Spleen (tissue), 13 donors: ENCODE measurements at places on chromosomes 4 and X. TPM values are rescaled to one million over a fixed set of nuclear protein-coding genes. Genes with fewer than 3 reads are reported as not detected.

The MAGED4 gene
- 0.61 TPM for polyA plus RNA-seq

The SPANXN1 gene
- polyA plus RNA-seq = not detected

The GABRE gene
- 1.8 TPM for polyA plus RNA-seq

The XAGE5 gene
- polyA plus RNA-seq = not detected

The SORBS2 gene
- 10.8 TPM for polyA plus RNA-seq

DNA sequence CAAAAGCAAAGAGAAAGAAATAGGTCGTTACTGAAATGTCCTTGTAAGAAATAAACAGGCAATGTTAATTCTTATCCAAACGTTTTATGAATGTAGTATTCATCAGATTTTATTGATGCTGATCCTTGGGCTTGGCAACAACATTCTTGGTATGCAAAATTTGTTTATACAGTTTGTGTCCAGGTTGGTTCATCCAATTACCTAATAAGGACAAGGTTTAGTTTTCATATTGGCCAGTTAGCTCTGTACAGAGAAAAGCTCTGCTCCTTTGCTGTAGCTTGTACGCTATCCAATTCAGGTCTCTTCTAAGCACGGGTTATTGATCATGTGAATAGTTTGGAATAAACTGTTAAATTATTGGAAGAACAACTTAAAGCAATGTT is 14.4 kb upstream of the CCNG2 start:
- H3K4me3 ChIP-seq = no peak overlapping the region
- H3K4me1 ChIP-seq = peaks cover 20% of the 10 kb centered on the region
- H3K27ac ChIP-seq = no peak overlapping the region
- no peaks in the 10 kb centered on the region for H3K27me3 ChIP-seq
- no peaks in the 10 kb centered on the region for H3K36me3 ChIP-seq
- DNase-seq = no peak

- no peaks in the 10 kb centered on the region for H3K27me3 ChIP-seq
- no peak overlapping the region for H3K4me3 ChIP-seq
- H3K27ac ChIP-seq = no peak overlapping the region
- H3K4me1 ChIP-seq = no peaks in the 10 kb centered on the region
- no peak for DNase-seq
- H3K36me3 ChIP-seq = no peaks in the 10 kb centered on the region
Measured at GRCh38 chr4:20506827-20507226, 193.4 kb upstream of the PACRGL start.

DNA sequence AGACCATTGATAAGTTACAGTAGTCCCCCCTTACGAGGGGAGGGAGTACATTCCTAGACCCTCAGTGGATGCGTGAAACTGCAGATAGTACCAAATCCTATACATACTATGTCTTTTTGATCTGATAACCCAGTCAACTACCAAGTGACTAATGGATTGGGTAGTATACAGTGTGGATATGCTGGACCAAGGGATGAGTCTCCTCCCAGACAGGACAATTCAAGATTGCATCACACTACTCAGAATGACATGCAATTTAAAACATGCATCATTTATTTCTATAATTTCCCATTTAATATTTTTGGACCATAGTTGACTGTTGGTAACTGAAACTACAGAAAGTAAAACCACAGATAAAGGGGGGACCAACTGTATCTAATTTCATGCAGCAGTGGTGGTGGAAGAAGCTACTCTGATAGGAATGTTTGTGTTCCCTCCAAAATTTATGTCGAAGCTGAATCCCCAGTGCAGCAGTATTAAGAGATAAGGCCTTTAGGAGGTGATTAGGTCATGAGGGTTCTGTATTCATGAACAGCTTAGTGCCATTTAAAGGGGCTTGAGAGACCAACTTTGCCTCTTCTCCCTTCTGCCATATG is 11.9 kb downstream of the HADH start:
- H3K27ac ChIP-seq = no peak overlapping the region
- DNase-seq = no peak
- no peak overlapping the region for H3K4me3 ChIP-seq
- H3K4me1 ChIP-seq = no peaks in the 10 kb centered on the region
- H3K36me3 ChIP-seq = peaks cover 11% of the 10 kb centered on the region
- H3K27me3 ChIP-seq = no peaks in the 10 kb centered on the region

- no peak for DNase-seq
- H3K36me3 ChIP-seq = no peaks in the 10 kb centered on the region
- H3K4me3 ChIP-seq = no peak overlapping the region
- H3K27ac ChIP-seq = peak overlapping the region; percentile 83
- no peaks in the 10 kb centered on the region for H3K27me3 ChIP-seq
Measured at GRCh38 chr4:73730867-73731266, 9.5 kb upstream of the CXCL8 start.

DNA sequence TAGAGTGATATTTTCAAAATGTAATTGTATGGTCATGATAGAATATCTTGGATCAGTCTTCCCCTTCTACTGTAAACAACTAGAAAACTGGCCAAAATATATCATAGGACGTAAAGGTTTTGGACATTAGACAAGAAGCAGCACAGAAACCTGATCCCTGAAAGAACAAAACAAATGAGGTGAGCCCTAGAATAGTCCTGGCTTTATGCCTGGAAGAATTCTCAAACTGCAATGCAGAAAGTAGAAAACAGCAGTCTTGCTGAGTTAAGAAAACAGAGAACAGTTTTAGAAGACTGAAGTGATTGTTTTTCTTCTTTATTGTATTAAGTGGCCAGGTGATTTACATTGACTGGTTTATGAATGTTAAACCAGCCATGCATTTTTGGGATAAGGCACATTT is 19.5 kb downstream of the NSUN7 start:
- no peak overlapping the region for H3K4me3 ChIP-seq
- no peak overlapping the region for H3K27ac ChIP-seq
- DNase-seq = no peak
- H3K27me3 ChIP-seq = no peaks in the 10 kb centered on the region

DNA sequence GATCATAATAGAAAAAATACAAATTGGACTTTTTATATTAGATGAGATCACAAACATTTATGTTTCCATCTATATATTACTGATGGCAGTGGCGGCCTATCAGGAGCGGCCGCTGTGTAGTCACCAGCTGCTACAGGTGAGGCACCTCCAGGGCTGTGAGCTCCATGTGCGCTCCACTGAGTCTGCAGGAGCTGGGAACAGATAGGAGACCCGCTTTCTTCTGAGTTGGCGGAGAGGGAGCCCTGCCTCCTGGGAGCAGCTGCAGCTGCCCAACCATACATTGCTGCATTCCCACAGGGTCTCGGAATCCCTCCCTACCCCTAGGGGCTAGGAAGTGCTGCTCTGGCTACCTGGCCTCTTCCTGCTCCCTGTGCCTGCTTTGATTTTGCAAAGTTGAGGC is 812.9 kb downstream of the PDHA2 start:
- no peaks in the 10 kb centered on the region for H3K27me3 ChIP-seq
- H3K4me3 ChIP-seq = no peak overlapping the region
- H3K36me3 ChIP-seq = no peaks in the 10 kb centered on the region
- no peak overlapping the region for H3K27ac ChIP-seq

DNA sequence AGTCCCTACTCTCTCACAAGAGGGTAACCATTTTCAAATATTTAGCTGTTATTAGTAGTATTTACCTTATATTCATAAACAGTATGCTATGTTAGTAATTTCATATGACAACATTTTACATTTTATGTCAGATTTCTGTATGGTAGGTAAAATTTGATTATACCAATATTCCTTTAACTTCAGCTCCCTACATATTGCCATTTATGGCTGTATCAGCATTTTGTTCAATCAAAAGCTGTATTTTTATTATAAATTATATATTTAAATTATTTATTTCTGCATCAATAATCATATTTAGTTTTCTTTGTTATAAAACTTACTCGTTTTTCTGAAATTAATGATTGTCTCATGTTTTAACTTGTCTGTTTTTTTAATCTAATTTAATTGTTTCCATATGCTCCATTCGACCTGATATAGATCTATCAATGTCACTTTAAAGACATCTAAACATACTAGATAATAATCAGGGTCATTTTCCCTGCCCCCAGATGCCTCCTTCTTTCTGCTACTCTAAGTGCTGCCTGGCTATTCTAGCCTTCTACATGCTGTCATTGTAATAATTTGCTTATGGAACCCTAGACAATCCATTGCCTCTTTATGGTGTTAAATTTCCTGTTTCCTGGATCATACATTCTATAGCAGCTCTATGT is 1976.7 kb upstream of the ADGRL3 start:
- no peaks in the 10 kb centered on the region for H3K36me3 ChIP-seq
- no peak overlapping the region for H3K27ac ChIP-seq
- no peaks in the 10 kb centered on the region for H3K4me1 ChIP-seq
- no peaks in the 10 kb centered on the region for H3K27me3 ChIP-seq
- H3K4me3 ChIP-seq = no peak overlapping the region
